ENCODE measurements at places on chromosomes 2 and 18.

GRCh38 chr2:29084554-29084953 is 10.2 kb upstream of the PCARE start:
- no peak for DNase-seq

DNA sequence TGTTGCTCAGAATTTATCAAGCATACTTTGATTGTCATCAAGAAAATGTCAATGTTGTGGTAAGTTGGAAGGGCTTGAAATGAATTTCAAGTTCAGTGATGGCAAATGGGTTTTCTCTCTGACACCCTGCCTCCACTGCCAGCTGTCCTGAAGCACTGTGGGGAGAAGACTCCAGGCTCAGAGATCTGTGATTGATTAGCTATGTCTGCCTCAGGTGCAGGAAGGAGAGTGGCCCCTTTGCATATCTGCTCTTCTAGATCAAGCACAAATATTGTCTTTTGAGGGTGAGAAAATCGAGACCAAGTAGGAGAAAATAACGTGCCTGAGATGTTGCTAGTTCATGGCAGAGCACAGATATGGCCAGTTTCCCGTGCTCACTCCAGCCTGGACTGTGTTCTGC is 178.8 kb upstream of the GLI2 start:
- DNase-seq, result no peak

GRCh38 chr18:77702686-77703085 is 453.0 kb downstream of the GALR1 start:
- peak; percentile 2 for DNase-seq

GRCh38 chr18:48790869-48791635 is 159.7 kb downstream of the SMAD7 start:
- no peak for DNase-seq

DNA sequence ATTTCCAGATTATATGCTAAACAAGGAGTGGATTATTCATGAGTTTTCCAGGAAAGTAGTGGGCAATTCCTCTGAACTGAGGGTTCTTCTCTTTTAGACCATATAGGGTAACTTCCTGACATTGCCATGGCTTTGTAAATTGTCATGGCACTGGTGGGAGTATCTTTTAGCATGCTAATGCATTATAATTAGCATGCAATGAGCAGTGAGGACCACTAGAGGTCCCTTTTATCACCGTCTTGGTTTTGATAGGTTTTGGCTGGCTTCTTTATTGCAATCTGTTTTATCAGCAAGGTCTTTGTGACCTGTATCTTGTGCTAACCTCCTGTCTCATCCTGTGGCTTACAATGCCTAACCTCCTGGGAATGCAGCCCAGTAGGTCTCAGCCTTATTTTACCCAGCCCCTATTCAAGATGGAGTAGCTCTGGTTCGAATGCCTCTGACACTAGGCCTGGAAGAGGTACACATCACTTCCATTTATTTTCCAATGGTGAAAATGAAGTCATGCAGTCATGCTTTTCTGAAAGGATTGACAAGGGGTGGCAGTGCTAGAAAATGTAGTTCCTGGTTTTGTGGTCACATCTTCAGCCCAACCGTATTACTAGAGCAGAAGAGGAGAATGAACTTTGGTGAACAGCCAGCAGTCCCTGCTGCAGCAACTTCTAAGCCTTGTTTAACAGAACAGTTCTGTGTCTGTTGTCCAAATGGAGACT is 26.6 kb upstream of the ITGA4 start:
- DNase-seq, result peak; percentile 10

DNA sequence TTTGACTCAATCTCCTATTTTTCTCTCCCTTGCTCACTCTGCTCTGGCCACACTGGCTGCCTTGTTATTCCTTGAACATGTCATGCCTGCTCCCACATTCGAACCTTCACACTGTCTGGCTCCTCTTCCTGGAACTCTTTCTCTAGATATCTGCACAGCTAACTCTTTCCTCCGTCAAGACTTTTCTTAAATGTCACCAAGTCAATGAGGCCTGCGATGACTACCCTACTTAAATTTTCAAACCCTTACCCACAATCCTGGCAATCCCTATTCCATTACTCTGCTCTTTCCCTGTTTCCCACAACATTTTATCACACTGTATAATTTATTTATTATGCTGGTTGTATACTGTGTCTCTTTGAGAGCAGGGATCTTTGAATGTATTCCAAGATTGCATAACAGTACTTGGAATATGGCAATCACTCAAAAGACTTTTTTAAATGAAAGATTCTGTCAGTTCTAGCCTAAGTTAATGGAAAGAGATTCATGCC is 206.2 kb downstream of the SRBD1 start:
- peak; percentile 20 for DNase-seq

- no peak for DNase-seq
These were observed 437.2 kb upstream of the KLHL29 start for GRCh38 chr2:22947741-22948140.

- no peak for DNase-seq
These were observed 279.1 kb downstream of the ZEB2 start for GRCh38 chr2:144240656-144241339.

GRCh38 chr2:144432921-144433320 is 87.0 kb downstream of the ZEB2 start:
- no peak for DNase-seq

All from fibroblast of villous mesenchyme (primary cell).